SIG-M5 (cell line): ENCODE measurements at places on chromosomes 2 and 18.

GRCh38 chr18:48534364-48534763 lies 4.5 kb upstream of the CTIF start:
- DNase-seq, result no peak

GRCh38 chr2:232377319-232377718 lies 1.2 kb upstream of the ALPP start:
- no peak for DNase-seq

DNA sequence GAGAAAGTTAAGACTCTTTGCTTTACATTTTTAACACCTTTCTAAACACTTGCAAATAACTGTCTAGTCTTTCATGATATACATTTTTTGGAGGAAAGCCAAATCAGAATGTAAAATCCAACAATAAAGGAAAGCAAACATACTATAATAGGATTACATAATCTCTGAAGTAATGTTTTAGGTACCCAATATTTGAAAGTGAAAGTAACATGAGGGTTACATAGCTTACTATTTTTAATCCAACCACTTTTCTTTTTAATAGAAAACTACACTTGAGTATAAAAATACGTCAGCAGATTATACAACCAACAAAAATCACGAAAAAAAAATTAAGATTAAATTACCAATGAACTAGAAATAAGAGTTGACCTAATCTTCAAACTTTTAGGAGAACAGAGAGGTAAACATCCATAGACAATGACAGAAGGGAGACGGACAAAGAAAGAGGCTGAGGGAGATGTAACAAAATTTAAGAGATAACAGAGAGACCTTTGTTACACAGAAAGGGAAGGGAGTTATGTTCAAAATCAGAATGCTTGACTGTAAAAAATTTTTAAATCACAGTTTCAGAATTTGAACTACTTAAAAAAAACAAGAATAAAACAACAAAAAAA lies 150.0 kb downstream of the IKZF2 start:
- no peak for DNase-seq

DNA sequence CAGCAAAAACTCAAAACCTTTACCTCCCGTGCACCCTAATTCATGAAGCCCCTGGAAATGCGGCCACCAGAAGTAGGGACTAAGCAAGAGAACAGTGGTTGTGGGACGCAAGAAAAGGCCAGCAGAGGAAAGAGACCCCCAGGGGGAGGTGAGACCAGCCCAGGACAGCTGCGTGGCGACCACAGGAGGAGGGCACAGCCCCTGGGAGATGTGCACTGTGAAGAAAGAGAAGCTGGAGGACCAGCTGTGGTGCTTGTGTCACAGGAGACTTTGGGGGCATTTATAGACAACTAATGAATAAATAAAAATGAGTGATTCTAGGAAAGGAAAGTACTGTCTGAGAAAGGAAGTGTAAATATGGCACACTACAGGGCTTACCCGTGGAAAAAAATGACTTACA lies 263.8 kb downstream of the EIPR1 start:
- no peak for DNase-seq

GRCh38 chr18:7084080-7085065 lies 33.2 kb downstream of the LAMA1 start:
- DNase-seq, result no peak

- no peak for DNase-seq
These were observed 87.0 kb downstream of the EPB41L3 start for GRCh38 chr18:5456577-5457461.

- no peak for DNase-seq
These were observed 8.2 kb downstream of the FBXO11 start for GRCh38 chr2:47897883-47898731.

GRCh38 chr2:20035955-20036666 lies 15.3 kb downstream of the LAPTM4A start:
- no peak for DNase-seq

- no peak for DNase-seq
These were observed 20.2 kb downstream of the IL18RAP start for GRCh38 chr2:102442967-102443828.

- DNase-seq, result no peak
These were observed 113.2 kb downstream of the SH3BP4 start for GRCh38 chr2:235064976-235065375.

- DNase-seq, result no peak
These were observed 4.7 kb downstream of the HS6ST1 start for GRCh38 chr2:128313931-128314347.

DNA sequence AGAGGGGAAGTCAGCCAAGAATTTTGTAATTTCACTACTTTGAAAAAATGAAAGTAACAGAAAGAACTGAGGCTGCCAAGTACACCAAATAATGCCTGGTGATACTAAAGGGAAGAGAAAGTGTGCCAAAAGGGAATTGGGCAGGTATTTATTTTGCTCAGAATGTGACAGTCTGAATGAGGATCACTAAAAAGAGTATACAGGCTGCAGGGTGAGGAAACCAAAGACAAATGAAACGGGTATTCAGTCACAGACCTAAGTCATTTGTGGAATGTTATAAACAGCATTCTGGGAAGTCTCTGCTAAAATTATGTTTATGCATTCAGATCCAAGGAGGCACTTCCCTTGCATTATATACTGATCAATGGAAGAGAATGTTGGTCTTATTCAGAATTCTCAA lies 418.6 kb upstream of the SLC39A10 start:
- DNase-seq, result no peak

DNA sequence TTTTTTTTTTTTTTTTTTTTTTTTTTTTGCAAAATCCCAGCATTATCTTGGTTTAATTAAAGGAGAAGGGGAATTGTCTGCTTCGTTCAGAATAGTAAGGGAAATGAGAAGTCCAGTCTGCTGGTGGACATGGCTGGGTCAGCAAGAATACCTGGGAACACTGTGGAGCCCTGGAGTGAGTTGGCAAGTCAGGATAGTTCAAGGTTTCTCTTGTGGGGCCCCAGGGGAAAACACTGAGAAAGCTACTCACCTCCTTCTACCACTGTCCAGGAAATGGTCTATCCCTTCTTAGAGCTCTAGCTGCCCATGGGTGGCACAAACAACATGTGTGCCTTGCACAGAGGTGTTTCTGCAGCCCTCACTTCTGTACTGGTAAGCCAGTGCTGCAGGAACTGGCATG lies 169.1 kb upstream of the SIX2 start:
- DNase-seq, result no peak

DNA sequence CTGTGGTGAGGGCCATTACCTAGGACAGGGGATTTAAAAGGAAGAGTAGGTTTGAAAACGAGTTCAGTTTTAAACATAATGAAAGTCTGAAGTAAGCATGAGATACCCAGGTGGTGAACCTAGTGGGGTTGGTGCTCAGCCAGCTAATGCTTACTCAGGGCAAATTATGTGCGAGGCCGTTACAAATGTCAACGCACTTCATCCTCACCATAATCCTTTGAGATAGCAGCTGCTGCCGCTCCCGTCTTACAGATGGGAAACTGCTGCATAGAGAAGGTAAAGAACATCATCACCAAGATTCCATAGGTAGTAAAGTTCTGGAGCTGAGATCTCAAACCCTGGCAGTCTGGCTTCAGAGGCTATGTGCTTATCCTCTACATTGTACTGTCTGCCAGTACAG lies 209.0 kb downstream of the DYM start:
- no peak for DNase-seq

- DNase-seq, result no peak
These were observed 28.2 kb downstream of the DTNA start for GRCh38 chr18:34738175-34738894.

- DNase-seq, result no peak
These were observed 85.4 kb downstream of the DLGAP1 start for GRCh38 chr18:4369705-4370104.

- DNase-seq, result no peak
These were observed 1.2 kb downstream of the RPL31 start for GRCh38 chr2:101003278-101003775.

DNA sequence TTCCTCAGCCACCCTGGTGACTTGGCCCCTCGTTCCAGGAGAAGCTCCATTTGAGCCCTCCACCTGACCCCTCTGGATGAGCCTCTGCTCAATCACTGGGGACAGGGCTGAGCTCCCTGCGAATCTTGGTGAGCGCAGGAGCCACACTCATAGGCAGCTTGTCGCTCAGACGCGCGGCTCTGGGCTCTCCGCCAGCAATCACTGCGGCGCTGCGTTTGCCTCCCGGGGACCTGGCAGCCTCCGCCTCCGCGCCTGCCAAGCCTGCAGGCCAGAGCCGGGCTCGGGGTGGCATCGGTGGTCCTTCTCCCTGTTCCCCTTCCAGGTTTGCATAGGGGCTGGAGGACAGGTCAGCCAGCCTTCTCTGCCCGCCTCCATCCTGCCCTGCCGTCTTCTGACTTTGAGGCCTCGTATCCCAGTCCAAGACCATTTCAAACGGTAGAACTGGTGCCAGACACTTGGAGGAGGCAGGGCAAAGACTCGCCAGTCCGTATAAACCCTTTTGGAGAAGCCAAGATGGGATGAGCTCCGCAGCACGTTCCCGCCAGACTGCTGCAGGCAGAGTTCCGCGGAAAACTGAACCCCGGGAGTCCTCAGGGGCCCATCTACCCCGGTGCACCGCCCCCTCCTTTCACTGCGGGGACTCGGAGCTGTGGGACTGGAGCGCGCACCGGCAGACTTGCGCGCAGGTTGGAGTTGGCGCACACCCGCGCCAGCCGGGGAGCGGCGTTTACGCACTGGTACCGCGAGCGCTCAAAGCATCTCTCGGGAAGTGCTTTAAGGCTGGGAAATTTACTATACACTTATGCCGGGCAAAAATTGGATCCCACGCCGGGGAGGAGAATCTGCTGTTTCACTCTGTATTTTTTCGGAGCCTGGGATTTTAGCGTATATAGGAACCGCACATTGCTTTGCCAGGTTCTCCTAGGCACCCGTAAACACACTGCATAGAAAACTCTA lies 1.1 kb upstream of the TACR1 start:
- no peak for DNase-seq

- no peak for DNase-seq
These were observed 157.4 kb downstream of the CAPN13 start for GRCh38 chr2:30649828-30650227.

DNA sequence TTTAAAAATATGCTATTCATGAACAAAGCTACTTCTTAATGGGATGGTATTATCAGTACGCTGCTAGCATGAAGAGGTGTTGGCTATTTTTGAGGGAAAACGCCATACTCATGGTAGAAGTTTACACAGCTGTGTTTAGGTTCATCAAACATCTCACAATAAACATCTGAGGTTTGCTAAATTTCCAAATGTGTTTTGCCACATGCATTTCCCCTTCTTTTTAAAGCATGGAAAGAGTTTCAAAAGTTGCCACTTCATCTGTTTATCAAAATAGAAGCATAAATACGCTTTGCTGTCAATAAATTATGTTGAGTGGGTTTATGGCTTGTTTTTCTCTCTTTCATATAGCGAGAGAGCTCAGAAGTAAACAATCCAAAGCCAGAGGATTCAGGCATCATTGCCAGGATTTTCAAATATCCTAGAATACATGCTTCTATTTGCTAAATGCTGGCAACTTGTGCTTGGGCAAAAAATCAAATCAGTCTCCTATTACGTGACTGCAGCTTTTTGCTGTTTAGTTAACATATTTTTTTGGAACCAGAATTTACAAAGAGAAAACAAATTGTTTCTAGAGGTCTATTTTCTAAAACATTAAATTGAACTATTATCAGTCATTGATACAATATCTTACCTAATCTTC lies 1919.9 kb upstream of the LRRTM1 start:
- DNase-seq, result no peak

- DNase-seq, result no peak
These were observed 682.0 kb downstream of the SATB2 start for GRCh38 chr2:198775737-198776136.

DNA sequence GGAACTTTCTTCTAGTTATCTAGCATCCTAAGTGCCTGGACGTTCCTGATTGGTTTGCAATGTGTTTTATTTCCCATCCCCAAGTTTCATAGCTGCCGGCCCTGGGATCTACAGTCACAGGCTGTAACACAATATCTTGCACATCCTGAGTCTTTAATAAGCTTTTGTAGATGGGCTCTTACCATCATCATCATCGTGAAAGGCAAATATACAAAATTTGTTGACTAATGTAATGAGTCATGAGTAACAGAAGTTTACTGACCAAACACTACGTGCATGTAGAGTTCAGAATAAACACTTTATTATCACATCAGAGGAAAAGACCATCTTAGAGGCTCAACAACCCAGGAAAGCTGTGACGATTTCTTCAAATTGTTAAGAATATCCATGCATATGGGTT lies 8.1 kb upstream of the TYMS start:
- no peak for DNase-seq

- DNase-seq, result no peak
These were observed 111.4 kb upstream of the CDC42EP3 start for GRCh38 chr2:37782721-37783371.

DNA sequence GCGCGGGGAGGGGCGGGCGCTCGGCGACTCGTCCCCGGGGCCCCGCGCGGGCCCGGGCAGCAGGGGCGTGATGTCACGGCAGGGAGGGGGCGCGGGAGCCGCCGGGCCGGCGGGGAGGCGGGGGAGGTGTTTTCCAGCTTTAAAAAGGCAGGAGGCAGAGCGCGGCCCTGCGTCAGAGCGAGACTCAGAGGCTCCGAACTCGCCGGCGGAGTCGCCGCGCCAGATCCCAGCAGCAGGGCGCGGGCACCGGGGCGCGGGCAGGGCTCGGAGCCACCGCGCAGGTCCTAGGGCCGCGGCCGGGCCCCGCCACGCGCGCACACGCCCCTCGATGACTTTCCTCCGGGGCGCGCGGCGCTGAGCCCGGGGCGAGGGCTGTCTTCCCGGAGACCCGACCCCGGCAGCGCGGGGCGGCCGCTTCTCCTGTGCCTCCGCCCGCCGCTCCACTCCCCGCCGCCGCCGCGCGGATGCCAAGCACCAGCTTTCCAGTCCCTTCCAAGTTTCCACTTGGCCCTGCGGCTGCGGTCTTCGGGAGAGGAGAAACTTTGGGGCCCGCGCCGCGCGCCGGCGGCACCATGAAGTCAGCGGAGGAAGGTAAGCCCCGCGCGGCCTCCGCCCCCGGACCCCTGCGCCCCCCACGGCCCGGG lies at the start of gene NFATC1:
Gene NFATC1 (plus strand): TSS at position 170 of the 644 bp plus-strand sequence. CDS start 295 bp downstream, at position 465.
- no peak for DNase-seq

DNA sequence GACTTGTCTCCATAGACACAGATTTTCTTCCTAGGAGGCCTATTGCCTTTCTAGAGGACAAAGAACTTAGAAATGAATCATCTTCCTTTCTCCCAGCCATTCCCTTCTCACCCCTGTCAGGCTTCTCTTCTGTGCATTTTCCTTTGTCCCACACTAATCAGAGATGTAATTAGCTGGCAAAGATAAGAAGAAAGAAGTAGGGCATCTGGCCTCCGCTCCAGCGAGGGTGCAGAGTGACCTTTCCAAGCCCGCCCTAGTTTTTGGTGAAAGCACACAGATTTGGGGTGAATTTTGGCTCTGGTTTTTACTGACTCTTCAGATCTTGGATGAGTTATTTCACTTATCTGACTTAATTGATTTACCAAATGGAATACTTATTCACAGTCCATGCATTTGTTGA lies 626.5 kb downstream of the ZEB2 start:
- DNase-seq, result no peak

- DNase-seq, result no peak
These were observed 331.1 kb downstream of the GULP1 start for GRCh38 chr2:188622601-188623260.
